ENCODE measurements at places on chromosomes 16 and 17.
A peak's percentile ranks its signal among the peaks of the same experiment; 100 is the strongest.

- DNase-seq = no peak
Measured at GRCh38 chr16:31461921-31462804, 2.9 kb downstream of the ARMC5 start.

- DNase-seq = no peak
Measured at GRCh38 chr17:40813804-40814203, 8.6 kb downstream of the KRT10 start.

GRCh38 chr17:58006560-58006923 is 504 bp downstream of the SRSF1 start:
- peak; percentile 65 for DNase-seq

DNA sequence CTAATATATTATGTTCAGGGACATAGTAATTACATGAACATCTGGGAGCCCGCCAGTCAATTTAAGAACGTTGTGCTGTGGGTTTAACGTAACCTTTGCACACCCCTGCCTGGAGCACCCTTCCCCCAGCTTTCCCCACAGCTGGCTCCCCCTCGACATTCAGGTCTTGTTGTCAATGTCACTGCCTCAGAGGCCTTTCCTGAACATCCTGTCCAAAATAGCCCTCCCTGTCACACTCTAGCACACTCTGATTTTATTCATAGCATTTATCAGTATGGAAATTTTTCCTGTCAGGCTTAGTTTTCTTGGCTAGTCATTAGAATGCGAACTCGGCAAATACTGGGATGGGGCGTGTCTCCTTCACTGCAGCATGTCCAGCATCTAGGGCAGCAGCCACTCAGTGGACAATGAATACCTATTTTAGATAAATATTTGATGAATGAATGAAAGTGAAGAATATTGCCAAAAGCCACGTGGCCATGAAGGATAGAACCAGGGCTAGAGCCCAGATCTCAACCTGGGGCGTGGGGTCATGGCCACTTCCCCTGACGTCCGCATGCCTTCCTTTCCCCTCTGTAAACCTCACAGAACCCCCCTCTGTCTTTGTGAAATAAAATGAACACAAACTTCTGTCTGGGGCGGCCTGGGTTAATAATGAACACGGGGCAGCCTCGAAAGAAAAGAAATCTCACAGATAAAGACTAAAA is 10.5 kb downstream of the PIK3R6 start:
- DNase-seq = no peak

DNA sequence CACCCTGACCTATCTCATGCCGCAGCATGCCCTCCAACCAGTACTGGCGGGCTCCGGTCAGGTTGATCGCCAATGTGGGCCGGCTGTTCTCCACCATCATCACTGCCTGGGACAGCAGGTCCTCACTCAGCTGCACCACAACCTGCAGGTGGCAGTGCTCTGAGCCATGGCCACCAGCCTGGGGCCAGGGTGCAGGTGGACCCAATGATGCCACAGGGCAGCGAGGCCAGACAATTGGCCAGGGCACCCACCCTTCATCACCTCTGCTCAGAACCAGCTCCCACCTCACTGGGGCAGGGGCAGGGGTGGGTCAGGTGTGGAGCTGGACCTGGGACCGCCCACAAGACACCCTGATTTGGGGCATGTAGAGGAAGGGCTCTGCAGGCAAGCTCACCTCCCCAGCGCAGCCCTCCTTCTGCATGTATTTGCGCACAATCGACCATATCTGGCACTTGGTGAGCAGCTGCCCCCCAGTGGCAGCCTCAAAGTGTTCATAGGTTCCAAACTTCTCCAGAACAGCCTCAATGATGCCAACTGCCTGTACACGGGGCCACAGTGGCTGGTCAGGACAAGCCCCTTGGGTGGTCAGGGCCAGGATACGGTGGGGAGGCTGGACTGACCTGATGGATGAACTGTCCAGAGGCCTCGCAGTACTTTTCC is 4.2 kb downstream of the MATCAP1 start:
- no peak for DNase-seq

DNA sequence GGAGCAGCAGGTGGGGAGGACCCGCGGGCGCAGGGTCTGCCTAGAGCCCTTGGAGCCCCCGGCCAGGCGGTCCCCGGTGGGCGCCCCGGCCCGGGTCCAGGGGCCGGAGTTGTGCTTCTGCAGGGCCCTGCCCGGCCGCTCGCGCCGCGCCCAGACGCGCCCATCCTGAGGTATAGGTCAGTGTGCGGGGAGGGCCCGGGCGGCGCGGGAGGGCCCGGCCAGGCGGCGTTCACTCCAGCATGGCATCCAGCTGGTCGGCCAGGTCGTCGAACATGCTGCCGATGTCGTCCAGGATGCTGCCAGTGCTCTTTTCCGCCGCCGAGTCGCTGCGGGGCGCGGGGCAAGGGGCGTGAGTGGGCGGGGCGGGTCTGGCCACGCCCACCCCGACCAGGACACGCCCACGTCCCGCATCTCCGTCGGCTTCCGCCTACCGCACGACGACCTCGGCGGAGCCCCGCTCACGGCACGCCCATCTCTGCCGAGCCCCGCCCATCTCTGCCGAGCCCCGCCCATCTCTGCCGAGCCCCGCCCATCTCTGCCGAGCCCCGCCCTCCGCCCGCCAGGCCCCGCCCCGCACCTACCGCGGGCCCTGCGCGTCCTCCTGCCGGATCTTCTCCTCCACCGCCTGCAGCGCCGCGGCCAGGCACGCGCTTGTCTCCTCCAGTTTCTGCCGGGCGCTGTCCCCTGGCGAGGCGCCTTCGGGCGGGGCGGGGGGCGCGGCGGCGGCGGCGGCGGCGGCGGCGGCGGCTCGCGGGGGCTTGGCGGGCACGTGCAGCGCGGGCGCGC is 17.9 kb downstream of the CASKIN1 start:
- DNase-seq = no peak

- no peak for DNase-seq
Measured at GRCh38 chr17:49891694-49892389, 44.0 kb upstream of the TAC4 start.

- no peak for DNase-seq
Measured at GRCh38 chr16:80828495-80828894, 24.1 kb upstream of the CDYL2 start.

GRCh38 chr17:8818047-8818446 is 18.9 kb upstream of the MFSD6L start:
- no peak for DNase-seq

DNA sequence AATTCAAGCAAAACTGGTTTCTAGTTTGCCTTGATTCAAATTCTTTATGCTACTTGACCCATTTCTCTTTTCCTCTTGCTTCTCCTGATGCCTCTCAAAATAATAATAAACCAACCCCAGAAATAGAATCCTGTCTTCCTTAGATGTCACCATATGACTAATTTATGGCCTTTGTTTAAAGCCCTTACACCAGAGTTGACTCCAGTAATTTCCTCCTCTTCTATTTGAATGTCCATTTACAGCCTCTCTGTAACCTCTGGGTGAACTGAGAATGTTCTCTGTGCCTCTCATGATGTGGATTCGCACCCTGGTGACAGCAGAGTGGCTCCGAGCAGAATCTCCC is 31.5 kb downstream of the ZFHX3 start:
- no peak for DNase-seq

DNA sequence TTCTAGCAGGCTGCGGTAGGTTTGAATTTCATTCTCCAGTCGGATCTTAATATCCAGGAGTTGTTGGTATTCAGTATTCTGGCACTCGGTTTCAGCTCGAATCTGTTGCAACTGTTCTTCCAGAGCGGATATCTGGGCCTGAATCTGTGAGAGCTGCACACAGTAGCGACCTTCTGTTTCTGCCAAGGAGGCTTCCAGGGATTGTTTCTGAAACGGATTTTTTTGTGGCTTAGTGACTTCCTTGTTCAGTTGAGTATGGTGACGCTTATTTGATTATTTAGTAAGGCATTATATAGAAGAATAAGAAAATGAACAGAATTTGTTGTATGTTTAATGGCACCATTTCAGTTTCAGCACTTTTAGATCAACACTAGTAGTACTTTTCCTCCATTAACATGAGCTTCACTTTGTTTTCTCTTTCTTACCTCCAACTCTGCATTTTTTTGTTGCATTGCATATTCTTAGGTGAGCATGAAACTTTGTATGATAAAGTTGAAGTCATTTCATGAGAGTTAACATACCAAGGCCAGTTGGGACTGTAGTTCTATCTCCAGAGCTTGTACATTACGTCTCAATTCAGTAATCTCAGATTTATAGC is 2.8 kb downstream of the KRT10 start:
- peak; percentile 18 for DNase-seq

DNA sequence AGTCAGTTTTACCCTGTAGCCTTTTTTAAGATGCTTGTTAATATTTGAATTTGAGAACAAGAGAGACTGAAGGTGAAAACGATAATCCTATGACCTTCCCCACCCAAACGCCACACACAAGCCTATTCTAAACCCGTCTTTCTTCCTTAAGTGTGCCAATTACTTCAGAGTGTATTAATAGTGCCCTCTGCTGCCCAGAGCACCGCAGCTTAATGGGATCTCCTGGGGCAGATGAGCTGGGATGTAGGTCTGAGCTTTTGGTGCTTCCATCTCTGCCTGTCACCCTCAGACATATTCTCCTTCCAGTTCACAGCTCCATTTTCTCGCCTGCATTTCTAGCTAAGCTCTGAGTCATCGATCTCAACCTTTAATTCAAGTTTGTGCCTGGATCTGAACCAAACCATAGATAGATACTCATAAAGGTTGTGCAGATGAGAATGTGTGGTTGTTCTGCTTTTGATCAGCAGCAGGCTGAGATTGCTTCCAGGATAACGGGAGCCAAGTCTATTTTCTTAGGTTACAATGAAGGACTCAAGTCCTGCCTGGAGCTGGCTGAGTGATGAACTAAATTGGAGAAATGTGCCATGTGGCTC is 46.4 kb upstream of the CDH13 start:
- DNase-seq = peak; percentile 81

All from globus pallidus (tissue), 1 donor.